ENCODE measurements at places on chromosomes 1 and 21. TPM values are rescaled to one million over a fixed set of nuclear protein-coding genes. Genes with fewer than 3 reads are reported as not detected.

RNU11 gene
- not detected for total RNA-seq

SPRR2A gene
- not detected for total RNA-seq

KIF26B gene
- total RNA-seq, result 1.2 TPM

SLAMF8 gene
- total RNA-seq, result not detected

PGBD5 gene
- total RNA-seq, result 16.7 TPM

PEAR1 gene
- total RNA-seq, result 0.89 TPM

RPS8 gene
- total RNA-seq, result 2,343 TPM

DNA sequence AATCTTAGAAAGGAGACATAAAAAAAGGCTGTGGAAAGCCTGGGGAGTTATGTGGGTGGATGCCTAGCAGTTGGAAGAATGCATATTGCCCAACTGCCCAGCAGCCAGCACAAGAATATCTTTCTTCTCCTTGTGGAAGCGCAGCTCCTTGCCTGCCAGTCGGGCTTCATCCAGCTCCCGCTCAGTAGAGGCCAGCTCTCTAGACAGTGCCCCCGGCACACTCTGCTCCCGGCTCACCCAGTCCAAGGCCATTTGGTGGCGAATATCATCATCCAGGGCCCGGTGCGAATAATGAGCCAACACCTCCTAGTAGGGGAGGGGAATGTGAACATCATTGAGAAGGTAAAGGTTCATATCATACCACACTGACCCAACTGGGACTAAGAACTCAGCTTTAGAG, 9.0 kb upstream of the RBM8A start:
- DNase-seq, result no peak

DNA sequence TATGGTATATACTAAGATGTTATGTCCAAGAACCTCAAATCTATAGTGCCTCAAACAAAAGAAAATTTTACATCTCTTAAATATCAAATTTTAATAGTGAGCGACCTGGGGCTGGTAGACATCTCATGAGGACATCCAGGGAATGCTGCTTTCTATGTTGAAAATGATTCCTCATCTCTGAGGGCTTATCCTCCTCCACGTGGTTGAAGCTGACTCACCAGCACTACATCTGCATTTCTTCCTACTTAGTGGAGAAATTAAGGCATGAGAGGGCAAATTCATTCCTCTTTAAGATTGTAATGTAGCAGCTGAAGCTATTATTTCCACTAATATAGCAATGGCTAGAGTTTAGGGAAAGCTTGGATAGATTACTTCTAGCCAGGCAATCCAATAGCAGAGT, 529.5 kb downstream of the COL11A1 start:
- DNase-seq, result no peak

DNA sequence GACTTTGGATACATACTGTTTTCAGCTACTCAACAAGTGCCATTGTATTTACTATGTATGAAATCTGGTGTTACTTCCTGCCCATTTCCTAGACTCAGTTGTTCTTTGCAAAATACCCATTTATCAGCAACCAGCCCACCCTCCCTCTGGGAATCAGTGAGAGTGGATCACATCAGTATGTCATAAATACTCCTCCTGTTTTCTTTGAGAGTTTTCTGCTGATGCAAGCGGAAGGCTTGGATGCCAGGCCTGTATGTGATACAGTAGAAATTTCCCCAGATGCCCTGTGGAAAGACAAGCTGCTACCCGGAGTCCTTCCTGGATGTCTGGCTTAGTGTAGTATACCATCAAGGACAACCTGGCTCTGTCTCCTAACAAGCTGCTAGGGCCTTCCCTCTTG, 2.4 kb upstream of the PTPRC start:
- DNase-seq, result no peak

- no peak for DNase-seq
These were observed 61.1 kb upstream of the ANGPTL1 start for GRCh38 chr1:178931858-178932551.

GRCh38 chr1:40264354-40264781, 6.3 kb downstream of the ZMPSTE24 start:
- no peak for DNase-seq

DNA sequence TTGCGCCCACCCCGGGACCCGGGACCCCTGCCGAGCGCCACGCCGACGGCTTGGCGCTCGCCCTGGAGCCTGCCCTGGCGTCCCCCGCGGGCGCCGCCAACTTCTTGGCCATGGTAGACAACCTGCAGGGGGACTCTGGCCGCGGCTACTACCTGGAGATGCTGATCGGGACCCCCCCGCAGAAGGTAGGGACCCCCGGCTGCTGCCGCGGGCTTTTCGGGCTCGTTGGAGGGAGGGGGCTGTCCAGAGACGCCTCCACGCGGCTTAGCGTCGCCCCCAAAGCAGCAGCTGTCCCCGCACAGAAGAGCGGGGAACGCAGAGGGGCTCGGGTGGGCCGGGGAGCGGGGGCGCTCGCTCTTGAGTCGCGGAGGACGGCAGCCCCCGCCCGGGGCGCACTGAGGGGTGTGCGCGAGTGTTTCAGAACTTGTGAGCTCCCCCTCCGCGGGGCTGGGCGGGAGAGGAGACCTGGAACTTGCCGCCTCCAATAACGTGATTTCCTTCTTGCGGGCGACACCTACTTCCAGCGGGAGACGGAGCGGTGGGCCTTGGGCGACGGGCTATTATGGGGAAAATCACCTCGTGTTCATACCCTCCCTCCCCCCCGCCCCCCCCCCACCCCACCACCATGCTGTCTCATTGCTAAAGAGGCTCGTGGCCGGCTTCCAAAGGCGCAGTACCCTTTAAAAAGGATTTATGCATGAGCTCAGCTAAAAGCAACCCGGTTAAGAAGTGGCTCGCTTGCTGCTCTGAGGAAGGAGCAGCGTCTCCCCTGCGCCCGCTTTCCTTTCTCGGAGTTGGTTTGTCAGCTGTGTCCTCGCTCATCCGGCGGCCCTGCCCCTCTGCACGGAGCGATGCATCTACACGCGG, 664 bp downstream of the BACE2 start:
- DNase-seq, result peak; percentile 43

GRCh38 chr1:26858160-26858559, 4.8 kb upstream of the SFN start:
- DNase-seq, result no peak

GRCh38 chr1:39386997-39387396, 104.4 kb upstream of the BMP8A start:
- DNase-seq, result no peak

- DNase-seq, result peak; percentile 85
These were observed 11.6 kb downstream of the SCNN1D start for GRCh38 chr1:1291548-1292441.

GRCh38 chr1:98849969-98850636, 154.6 kb downstream of the PLPPR5 start:
- no peak for DNase-seq

DNA sequence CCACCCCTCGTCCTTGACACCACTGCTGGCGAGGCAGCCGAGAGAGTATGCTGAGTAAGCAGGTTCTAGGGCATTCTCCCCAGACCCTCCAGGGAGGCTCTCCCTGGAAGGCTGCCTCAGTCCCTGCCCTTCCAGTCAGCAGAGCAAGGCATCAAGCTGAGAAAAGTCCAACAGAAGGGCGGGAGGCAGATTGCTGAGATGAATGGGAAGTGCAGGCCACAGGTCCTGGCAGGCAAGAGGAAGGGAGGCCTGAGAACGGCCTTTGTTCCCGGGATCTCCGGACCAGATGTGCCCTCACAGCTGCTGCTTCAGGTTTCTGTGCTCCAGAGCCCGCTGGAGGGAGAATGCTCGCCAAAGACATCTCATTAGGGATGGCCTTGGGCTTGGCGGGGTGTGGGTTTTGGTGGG, 270.0 kb upstream of the VAMP3 start:
- DNase-seq, result no peak
